Uterine smooth muscle cell (primary cell): ENCODE measurements at places on chromosomes 3 and 15. TPM values are rescaled to one million over a fixed set of nuclear protein-coding genes. Genes with fewer than 3 reads are reported as not detected.

The GXYLT2 gene
- 6.1 and 16.1 TPM in 2 replicates for total RNA-seq

The SLITRK3 gene
- total RNA-seq = under 0.01 and 0.11 TPM in 2 replicates

The GOLGA6D gene
- total RNA-seq = 0.12 TPM in 1 of 2 replicates, not detected in the other

The CCDC191 gene
- total RNA-seq = 1.2 and 2.5 TPM in 2 replicates

The SLC6A1 gene
- not detected in 2 replicates for total RNA-seq
